Right renal cortex interstitium (tissue), 3 donors: ENCODE measurements at places on chromosomes 5 and 9. TPM values are rescaled to one million over a fixed set of nuclear protein-coding genes. Genes with fewer than 3 reads are reported as not detected.

PGGT1B gene
- 33.4 TPM for polyA plus RNA-seq

DNA sequence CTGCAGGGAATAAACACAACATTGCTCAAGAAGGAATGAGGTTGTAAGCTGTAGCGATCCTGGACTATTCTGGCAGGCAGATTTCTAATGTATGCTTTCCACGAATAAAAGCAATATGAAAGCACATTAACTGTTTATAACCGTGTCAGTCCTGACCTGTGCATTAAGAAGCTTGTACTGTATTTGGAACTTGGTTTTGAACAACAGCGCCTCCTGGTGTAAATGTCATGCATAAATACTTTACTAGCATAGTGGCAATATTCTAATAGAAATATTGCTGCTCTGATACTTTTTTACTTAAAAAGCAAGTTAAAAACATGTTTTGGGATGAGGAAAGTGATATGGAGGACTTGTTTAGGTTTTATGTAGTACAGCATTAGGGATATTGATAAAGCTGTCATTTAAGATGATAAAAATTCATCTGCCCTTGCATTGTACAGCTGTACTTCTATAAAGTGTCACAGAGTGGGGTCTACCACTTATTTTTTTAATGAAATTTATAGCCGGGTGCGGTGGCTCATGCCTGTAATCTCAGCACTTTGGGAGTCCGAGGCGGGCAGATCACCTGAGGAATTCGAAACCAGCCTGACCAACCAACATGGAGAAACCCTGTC lies 70.7 kb upstream of the GNE start:
- peak; percentile 46 for DNase-seq

DNA sequence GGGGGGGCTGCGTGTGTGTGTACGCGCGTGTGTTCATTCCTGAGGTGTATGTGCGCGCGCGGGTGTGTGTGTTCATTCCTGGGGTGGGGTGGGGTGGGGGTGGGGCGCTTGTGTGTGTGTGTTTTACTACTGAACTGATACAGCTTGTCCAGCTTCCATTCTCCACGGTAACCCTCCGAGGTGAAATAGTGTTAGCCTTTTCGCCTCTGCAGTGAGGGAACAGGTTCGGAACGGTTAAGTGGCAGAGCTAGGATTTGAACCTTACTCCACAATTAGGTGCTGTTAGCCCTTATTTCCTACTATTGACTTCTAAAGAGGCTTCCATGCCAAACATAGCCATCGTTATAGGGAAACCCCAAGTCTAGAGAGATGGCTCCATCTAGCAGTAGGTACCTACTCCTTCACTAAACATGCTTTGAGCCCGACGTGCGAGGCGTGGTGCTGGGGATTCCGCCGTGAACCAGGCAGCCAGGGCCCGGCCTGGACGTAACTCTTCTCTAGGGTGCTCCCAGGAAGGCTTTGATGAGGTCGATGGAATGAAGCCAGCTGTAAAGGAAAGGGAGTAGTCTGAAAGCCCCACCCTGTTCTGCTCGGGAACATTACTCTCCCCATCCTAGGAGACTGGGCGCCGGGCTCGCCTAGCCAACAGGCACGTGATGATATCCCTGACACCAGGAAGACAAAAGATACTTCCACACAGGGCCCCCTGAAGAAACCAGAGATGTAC lies 782 bp upstream of the SKP1 start:
- DNase-seq = peak; percentile 34

GRCh38 chr9:108467653-108468324 lies 388.0 kb downstream of the ACTL7B start:
- DNase-seq = no peak

PCDH1 gene
- polyA plus RNA-seq = 26.6 TPM

COL23A1 gene
- polyA plus RNA-seq = 4.8 TPM

CCNI2 gene
- 4.2 TPM for polyA plus RNA-seq

GRCh38 chr5:123705741-123706140 lies 193.8 kb downstream of the CSNK1G3 start:
- DNase-seq = no peak

- no peak for DNase-seq
These were observed 41.7 kb downstream of the B4GALT1 start for GRCh38 chr9:33125461-33125860.

- no peak for DNase-seq
These were observed 233.9 kb downstream of the ASTN2 start for GRCh38 chr9:117180896-117181445.

DNA sequence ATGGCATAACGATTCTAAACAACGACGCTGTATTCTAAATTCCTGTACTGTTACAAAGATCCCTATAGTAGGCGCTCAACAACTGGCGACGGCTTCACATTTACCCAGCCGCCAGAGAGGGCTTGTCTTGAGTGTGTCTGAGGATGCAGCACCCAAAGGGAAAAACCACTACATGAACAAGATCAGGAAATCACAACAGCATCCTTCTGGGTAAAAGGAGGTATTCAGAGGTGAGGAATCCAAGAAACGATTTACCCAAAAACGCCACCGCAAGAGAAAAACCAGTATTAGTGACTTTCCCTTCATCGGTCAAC lies 711 bp downstream of the TTC33 start:
- peak; percentile 76 for DNase-seq
